ENCODE measurements at places on chromosomes 7 and 10. TPM values are rescaled to one million over a fixed set of nuclear protein-coding genes. Genes with fewer than 3 reads are reported as not detected.
A peak's percentile ranks its signal among the peaks of the same experiment; 100 is the strongest.

GRCh38 chr10:12010353-12010752 is 32.3 kb downstream of the UPF2 start:
- no peak for DNase-seq

- DNase-seq, result no peak
Measured at GRCh38 chr10:108445746-108446145, 1281.2 kb upstream of the SORCS1 start.

- no peak for DNase-seq
Measured at GRCh38 chr7:140081774-140082425, 19.1 kb upstream of the PARP12 start.

GRCh38 chr10:74244097-74244685 is 93.2 kb downstream of the ADK start:
- peak; percentile 37 for DNase-seq

DNA sequence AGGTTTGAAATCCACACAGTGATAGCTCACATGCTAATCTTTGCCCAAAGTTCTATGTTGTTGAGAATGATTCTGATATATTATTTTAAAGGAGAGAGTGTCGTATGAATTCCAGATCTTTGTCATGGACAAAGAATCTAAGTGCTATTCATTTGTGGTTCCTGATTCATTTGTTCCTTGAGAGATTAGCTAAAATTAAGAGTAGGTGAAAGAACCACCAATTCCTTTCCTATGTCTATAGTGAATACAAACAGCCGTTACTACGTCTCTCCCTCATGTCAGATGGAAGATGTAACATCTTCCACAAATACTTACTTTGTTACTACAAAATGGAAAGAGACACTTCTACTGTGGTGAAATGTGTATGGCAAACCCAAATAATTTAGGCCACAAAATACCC is 3.3 kb upstream of the PLXDC2 start:
- DNase-seq, result no peak

GRCh38 chr7:157645539-157645938 is 308.7 kb downstream of the DNAJB6 start:
- DNase-seq, result no peak

CREB5 gene
- 14.6 TPM for polyA plus RNA-seq
